Activated CD4-positive, alpha-beta T cell treated with anti-CD3 and anti-CD28 coated beads, Interleukin-2, amount 10 ng/mL, durations not matched to agents 7 days and 5 days (primary cell): ENCODE measurements at places on chromosomes 3 and 15. TPM values are rescaled to one million over a fixed set of nuclear protein-coding genes. Genes with fewer than 3 reads are reported as not detected.

The CD200R1 gene
- 8.8 TPM for total RNA-seq

The SIN3A gene
- total RNA-seq = 106 TPM

The MYO1E gene
- 12.9 TPM for total RNA-seq

The NDN gene
- 2.9 TPM for total RNA-seq

The GMNC gene
- total RNA-seq = not detected

The AGBL1 gene
- not detected for total RNA-seq

The CCRL2 gene
- 5.8 TPM for total RNA-seq

The ANKDD1A gene
- 0.87 TPM for total RNA-seq

The NRG4 gene
- not detected for total RNA-seq

The MESD gene
- total RNA-seq = 34.3 TPM

The KNG1 gene
- not detected for total RNA-seq

The ASB14 gene
- total RNA-seq = not detected

The MCTP2 gene
- 17.0 TPM for total RNA-seq

The KBTBD13 gene
- not detected for total RNA-seq

The SLC27A2 gene
- total RNA-seq = 11.4 TPM

The CCDC9B gene
- total RNA-seq = 1.0 TPM

The PLA2G4E gene
- not detected for total RNA-seq

The UBAP1L gene
- total RNA-seq = 5.3 TPM

The BSN gene
- 0.06 TPM for total RNA-seq

The SAMMSON gene
- not detected for total RNA-seq

The CLRN1 gene
- not detected for total RNA-seq

The NAALADL2 gene
- total RNA-seq = not detected

The TP63 gene
- 0.35 TPM for total RNA-seq

The CHRNB4 gene
- total RNA-seq = not detected

The SMCO1 gene
- not detected for total RNA-seq

The C3orf49 gene
- not detected for total RNA-seq

The TM4SF18 gene
- total RNA-seq = not detected

The CPLX3 gene
- total RNA-seq = 0.12 TPM

The CCDC191 gene
- 3.2 TPM for total RNA-seq

The ADAMTS9 gene
- total RNA-seq = not detected

The HDC gene
- 0.27 TPM for total RNA-seq

The SELENOT gene
- 140 TPM for total RNA-seq

The LEO1 gene
- total RNA-seq = 34.4 TPM

The GOLGA8J gene
- not detected for total RNA-seq

The MST1R gene
- 5.2 TPM for total RNA-seq

The NR2E3 gene
- total RNA-seq = not detected

The SOX2 gene
- not detected for total RNA-seq

The TLR9 gene
- 0.55 TPM for total RNA-seq

The C15orf39 gene
- total RNA-seq = 48.6 TPM

The EPHB1 gene
- total RNA-seq = 1.8 TPM

The THSD4 gene
- not detected for total RNA-seq

The TUSC2 gene
- total RNA-seq = 17.7 TPM

The GOLGA8S gene
- total RNA-seq = 0.31 TPM

The SSUH2 gene
- total RNA-seq = not detected

The NLGN1 gene
- total RNA-seq = not detected

The OIP5 gene
- 18.9 TPM for total RNA-seq

The SMAD6 gene
- 0.40 TPM for total RNA-seq

The SPTSSB gene
- total RNA-seq = not detected

The KCNMB3 gene
- 1.1 TPM for total RNA-seq

The MCF2L2 gene
- 3.6 TPM for total RNA-seq

The CISH gene
- 308 TPM for total RNA-seq

The TGM5 gene
- total RNA-seq = not detected

The PLIN1 gene
- not detected for total RNA-seq

The NPAP1 gene
- total RNA-seq = not detected

The GPR160 gene
- 6.2 TPM for total RNA-seq

The MORF4L1 gene
- total RNA-seq = 274 TPM

The TMEM87A gene
- 37.7 TPM for total RNA-seq

The XXYLT1 gene
- total RNA-seq = 7.8 TPM

The RETNLB gene
- total RNA-seq = not detected
